ENCODE measurements at places on chromosomes 11 and 22. TPM values are rescaled to one million over a fixed set of nuclear protein-coding genes. Genes with fewer than 3 reads are reported as not detected.

Gene MS4A4A
- total RNA-seq: 123 TPM

Gene USP35
- 10.4 TPM for total RNA-seq

Gene POLDIP3
- 26.7 TPM for total RNA-seq

Gene CXCR5
- total RNA-seq: 0.09 TPM

Gene PDE2A
- 97.4 TPM for total RNA-seq

Gene CAPN1
- 109 TPM for total RNA-seq

Gene PNPLA3
- total RNA-seq: 1.1 TPM

Gene OR4C12
- total RNA-seq: not detected

Gene DUSP8
- 0.47 TPM for total RNA-seq

Gene H19
- total RNA-seq: 454 TPM

Gene FAM111B
- 0.19 TPM for total RNA-seq

Gene MS4A6A
- total RNA-seq: 216 TPM

Gene CCDC83
- not detected for total RNA-seq

Gene BRD1
- total RNA-seq: 41.8 TPM

Gene FOLH1
- total RNA-seq: 11.8 TPM

Gene UPB1
- total RNA-seq: not detected

Gene AGBL2
- not detected for total RNA-seq

Gene SLC7A4
- total RNA-seq: 4.6 TPM

Gene RRM1
- total RNA-seq: 42.4 TPM

Gene BAIAP2L2
- 4.3 TPM for total RNA-seq

Gene OR4D5
- total RNA-seq: not detected

Gene KDM4E
- total RNA-seq: not detected

Gene GP1BB
- 0.96 TPM for total RNA-seq

Gene BBOX1
- total RNA-seq: not detected

Gene MYOD1
- not detected for total RNA-seq

Gene OR52M1
- total RNA-seq: not detected

Gene DERL3
- 1.9 TPM for total RNA-seq

Gene UPK3A
- total RNA-seq: not detected

Gene C1QTNF5
- 18.0 TPM for total RNA-seq

Gene TOP3B
- 23.5 TPM for total RNA-seq

Gene ALX4
- total RNA-seq: 0.32 TPM

Gene APOA5
- total RNA-seq: not detected

Gene IFITM10
- total RNA-seq: 1.1 TPM

Data from omental fat pad (tissue), 4 donors.